ENCODE measurements at places on chromosomes 16 and 17.

DNA sequence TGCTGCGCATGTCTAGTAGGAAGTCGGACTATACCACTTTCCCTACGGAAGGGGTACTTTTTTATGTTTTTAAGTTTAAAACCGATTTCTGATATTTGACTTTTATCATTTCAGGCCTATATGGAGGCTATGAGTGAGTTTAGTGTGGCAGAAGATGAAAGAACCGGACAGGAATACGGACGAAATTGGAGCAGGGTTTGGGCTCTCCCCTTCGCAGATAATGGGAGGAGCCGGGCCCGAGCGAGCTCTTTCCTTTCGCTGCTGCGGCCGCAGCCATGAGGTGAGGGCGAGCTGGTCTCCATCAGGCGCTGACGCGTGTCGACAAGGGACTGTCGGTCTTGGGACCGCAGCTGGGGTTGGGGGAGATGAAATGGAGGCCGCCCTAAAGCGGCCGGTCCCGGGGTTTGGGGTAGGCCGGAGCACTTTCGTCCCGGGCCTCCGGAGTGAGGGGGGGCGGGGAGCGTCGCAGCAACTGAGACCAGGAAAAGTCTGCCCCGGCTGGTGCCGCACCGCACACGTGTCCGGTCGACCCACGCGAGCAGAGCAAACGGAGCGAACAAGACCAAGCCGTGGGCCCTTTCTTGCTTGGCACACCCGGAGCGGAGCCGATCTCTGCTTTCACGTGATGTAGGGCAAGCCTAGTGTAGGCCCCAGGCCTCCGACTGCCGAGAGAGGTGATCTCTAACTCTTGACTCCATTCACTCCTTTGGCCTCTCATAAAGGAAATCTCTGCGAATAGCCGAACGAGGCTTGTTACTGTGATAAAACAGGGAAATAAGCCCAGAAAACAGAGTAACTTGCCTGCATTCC is at the start of gene RPL19:
Gene RPL19 (plus strand): TSS at position 214 of the 810 bp plus-strand sequence. CDS start 62 bp downstream, at position 276.
- peak; percentile 87 for DNase-seq

- no peak for DNase-seq
These were observed 391.4 kb downstream of the NPIPA8 start for GRCh38 chr16:17945080-17945601.

DNA sequence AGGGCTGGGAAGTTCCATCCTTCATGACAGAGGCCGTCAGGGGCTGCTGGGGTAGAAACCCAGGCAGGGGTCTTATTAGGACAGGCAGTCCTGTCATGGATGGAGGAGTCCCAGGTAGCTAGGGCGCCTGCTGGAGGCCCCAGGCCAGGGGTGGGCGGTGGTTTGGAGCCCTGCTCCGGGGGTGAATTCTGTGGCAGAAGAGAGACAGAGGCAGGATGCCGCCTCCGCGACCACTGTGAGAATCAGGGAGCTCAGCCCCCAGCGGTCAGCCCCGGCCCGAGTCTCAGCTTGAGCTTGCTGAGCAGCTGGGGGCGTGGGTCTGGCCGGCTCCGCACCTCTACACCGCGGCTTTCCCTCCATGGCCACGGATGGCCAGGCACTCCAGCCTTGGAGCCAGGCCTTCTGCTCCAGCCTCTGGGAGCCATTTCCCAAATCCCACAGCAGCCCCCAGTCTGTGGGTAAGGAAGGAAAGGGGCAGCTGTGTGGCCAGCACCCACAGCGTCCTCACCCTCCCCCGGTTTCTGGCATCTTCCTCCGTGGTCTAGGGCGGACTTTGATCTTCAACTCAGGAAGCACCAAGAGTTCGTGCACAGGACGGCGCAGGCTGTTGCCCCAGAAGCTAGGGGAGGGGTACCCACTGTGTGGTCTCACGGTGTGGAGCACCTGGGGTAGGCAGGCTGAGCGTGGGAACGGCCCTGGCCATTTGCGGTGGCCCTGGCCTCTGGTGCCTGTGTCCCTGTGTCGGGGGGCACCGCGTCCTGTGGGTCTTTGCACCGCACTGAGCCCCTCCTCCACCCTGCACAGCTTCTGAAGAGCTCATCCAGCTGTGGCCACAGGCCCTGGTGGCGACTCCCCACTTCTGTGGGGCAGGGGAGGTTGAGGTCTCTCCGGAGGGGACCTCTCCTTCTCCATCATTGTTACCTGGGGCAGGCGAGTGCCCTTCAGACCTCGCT is 14.1 kb downstream of the CD7 start:
- no peak for DNase-seq

DNA sequence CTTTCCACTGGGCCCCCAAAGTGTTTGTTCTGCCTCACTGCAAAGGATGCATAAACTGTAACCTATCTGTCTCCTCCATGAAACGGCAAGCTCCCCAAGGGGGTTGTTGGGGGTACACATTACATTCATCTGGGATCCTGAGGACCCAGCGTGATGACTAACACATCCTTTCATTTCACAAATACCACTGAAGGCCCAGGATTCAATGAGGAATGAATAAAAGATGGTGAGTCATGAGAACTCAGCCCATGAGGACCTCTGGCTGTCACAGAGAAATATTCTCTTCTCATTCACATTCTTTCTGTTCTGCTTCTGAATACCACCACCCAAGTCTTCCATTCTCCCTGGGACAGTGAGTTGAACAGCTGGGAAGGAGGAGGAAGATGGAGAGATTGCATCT is 149.8 kb downstream of the RBFOX3 start:
- peak; percentile 84 for DNase-seq

- no peak for DNase-seq
These were observed 3.8 kb downstream of the SLC12A4 start for GRCh38 chr16:67964477-67965131.

DNA sequence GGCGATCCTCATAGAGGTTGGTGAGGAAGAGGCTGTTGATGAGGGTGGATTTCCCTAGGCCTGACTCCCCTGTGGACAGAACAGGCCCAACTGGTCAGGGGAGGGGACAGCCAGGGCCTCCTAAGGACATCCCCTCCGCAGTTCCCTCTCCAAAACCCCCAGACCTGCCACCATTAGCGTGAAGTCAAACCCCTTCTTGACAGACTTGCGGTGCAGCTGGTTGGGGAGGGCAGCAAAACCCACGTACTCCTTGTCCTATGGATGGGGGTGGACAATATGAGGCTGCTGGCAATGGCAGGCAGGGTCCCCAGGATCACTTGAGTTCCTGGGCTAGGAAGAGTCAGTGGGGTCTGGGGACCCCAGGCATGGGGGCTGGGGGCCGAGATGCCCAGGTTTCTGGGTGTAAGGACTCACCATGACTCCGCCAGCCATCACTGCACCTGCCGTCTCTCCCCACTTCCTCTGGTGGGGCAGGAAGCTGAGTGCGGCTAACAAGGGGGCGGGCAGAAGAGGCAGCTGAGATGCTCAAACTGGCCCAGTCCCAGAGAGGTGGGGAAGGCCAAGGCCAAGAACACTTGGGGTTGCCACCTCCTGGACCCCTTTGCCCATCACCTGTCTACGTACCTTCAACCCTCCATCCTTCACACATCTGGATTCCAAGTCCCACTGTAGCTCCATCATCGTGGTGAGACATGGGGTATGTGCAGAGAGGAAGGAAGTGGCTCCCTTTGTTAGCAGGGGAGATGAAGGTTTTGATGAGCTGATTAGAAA is at the start of gene SEPTIN1:
Gene SEPTIN1 (minus strand): TSS at position 451 of the 771 bp plus-strand sequence. CDS start 19 bp downstream, at position 432.
- no peak for DNase-seq

GRCh38 chr16:49018259-49018931 is 263.2 kb downstream of the CBLN1 start:
- no peak for DNase-seq

- no peak for DNase-seq
These were observed 14.4 kb downstream of the GUCY2D start for GRCh38 chr17:8016632-8017424.

DNA sequence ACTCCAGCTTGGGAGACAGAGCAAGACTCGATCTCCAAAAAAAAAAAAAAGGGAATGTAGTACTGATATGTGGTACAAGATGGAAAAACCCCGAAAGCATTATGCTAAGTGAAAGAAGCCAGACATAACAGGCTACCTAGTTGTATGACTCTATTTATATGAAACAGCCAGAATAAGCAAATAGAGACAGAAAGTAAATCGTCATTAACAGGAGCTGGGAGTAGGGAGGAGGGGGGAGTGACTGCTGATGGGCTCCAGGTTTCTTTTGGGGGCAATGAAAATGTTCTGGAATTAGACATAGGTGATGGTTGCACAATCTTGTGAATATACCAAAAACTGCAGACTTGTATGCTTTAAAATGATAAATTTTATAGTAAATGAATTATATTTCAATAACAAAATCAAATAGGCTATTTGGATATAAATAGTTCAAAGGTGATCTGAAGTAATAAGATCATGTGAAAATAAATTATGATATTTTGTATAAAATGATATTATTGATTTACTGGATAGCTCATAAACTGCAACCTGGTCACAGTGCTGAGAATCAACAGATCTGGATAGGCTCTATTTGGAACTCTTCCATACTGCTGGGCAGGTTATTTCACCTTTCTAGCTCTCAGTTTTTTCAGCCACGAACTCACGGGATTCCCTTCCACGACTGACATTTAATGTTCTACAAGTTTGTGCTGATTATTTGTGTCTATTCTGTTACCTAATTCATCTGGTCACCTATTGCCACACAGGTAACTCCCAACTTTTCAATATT is 27.1 kb downstream of the ZNF652 start:
- DNase-seq: no peak

DNA sequence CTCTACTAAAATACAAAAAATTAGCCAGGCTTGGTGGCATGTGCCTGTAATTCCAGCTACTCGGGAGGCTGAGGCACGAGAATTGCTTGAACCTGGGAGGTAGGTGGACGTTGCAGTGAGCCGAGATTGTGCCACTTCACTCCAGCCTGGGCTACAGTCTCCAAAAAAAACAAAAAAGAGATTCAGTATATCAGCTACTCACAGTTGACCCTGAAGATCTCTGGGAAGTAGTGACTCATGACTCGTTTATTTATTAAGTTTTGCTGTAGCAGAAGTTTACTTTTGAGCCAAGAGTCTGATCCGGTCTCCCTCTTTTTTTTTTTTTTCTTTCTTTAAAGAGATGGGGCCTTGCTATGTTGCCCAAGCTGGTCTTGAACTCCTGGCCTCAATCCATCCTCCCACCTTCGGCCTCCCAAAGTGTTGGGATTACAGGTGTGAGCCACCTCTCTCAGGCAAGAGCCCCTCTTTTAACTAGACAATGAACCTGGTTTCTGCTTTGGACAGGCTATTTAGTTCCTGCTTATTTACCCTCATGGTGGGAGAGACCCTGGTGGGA is 4.4 kb downstream of the MVP start:
- DNase-seq: no peak

DNA sequence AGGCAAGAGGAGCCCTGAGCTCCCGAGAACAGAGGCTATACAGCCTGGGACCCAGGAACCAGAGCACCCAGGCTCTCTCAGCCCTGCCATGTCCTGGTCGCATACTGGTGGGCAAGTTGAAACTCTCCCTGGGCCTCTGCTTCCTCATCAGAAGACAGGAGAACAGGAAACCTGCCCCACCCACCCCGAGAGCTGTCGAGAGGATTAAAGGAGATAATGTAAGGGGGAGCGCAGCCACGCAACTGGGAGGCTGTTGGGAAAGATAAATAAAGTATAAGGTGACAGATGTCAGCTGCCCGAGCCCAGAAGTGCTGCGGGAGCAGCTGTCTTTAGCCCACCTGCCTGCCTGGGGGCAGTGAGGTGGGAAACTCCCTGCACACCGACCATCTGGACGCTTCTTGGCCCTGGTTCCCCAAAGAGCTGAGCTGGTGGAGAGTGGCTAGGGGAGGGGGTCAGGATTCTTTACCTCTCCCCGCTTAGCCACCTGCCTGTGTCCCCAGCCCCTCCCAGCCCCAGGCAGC is 6.8 kb downstream of the KIF19 start:
- no peak for DNase-seq

- DNase-seq: no peak
These were observed 63.5 kb downstream of the MYH13 start for GRCh38 chr17:10309003-10309974.

- DNase-seq: no peak
These were observed 44.6 kb downstream of the STX8 start for GRCh38 chr17:9531034-9531433.

DNA sequence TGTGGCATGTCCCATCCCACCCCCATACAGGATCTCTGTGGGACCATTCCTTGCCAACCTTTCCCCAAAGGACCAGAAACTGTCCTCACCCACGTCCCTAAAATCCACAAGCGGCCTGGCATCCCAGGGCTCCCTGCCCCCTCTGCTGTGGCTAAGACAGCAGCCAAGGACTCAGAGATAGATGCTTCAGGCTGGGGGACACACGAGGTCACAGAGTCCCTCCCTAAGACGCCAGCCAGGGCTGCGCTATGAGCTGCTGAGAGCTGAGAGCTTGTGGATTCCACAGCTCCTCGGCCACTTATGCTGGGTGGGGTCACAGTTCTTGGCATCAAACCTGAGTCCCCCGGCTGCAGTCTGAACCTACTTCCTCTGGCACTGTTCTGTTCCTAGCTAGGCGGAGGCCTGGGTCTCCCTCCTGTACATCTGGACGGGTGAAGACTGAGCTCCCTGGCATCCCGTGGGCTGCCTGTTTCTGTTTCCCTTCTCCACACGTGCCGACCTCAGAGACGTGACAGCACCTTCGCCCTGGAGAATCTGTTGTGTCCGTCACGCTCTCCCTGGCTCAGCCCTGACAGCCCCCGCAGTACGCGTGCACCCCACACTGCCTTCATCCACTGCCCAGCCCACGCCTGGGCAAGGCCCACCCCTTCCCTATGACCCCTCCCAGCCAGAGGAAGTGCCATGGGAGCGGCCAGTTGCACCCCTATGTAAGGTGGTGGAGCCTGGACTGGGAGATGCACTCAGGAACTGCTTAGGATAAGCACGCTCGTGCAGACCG is 61.2 kb downstream of the ENGASE start:
- no peak for DNase-seq

DNA sequence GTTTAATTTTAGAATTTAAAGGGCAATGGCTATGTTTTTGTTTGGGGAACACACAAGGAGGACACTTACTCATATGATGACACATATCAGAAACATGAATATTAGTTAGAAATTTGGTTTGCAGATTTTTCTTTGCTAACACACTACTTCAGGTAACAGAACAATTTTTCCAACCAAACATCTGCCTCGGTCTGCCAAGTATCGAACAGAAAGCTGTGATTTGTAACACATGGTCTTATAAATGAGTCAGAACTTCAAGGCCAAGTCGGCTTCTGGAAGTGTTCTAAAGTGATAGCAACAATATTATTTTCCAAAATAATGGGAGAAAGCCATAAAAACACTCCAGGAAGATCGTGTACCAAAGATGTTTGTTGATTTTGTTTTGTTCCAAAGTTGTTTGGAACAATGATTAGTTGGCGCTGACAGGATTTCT is 75.9 kb upstream of the PMFBP1 start:
- no peak for DNase-seq

GRCh38 chr17:12623220-12623848 is 42.4 kb upstream of the MYOCD start:
- DNase-seq: no peak

GRCh38 chr16:68892898-68893297 is 49.6 kb downstream of the TANGO6 start:
- no peak for DNase-seq

- DNase-seq: no peak
These were observed 24.3 kb upstream of the B4GALNT2 start for GRCh38 chr17:49108318-49108717.
